ENCODE measurements at places on chromosomes 3 and 15.

DNA sequence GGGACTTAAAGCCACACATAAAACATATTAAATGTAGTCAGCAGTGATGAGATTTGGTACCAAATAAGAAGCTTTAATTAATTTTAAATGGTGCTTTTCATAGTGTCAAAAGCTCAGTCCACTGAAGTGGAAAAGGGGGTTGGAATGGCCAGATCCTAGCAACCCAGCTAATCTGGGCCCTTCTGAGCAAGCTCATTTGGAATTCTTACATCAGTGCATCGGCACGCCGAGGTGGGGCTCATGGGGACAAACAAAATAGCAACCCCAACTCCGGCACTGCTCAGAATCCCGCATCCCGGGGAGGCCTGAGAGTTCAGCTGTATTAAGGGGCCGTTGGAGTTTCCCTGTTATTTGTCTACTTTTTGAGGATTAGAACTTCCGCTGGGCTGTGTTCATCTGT, 526.4 kb downstream of the SOX2 start:
- no peak for DNase-seq

- no peak for DNase-seq
Observed at GRCh38 chr3:171965067-171965712, 74.2 kb upstream of the FNDC3B start.

DNA sequence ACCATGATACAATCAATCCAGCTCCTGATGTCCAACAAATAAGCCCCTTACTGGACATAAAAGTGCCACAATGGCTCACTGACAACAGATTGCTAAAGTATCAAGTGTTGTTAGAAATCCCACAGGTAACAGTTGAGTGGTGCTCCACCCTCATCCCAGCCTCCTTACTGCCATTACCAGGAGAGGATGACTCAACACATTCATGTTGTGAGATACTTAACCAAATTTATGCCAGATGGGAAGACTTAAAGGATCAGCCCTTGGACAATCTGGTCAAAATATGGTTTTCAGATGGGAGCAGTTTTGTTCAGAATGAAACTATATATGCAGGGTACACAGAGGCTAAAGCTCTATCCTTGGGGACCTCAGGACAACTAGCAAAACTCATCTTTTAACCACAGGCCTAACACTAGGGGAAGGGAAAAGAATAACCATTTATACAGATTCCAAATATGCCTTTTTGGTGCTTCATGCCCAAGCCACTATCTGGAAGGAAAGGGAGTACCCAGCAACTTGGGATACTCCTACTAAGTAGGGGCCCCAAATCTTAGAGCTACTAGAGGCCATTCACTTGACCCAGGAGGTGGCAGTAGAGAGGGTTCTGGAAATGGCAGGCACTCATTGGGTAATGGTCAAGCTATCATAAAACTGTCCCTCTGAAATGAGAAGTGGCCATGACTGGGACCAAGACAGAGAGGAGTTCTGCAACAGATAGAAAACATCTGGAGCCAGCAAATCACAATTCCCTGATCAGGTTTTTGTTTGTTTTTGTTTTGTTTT, 6.9 kb upstream of the ZNF662 start:
- no peak for DNase-seq

- no peak for DNase-seq
Observed at GRCh38 chr3:12049675-12050074, 45.5 kb downstream of the SYN2 start.

GRCh38 chr3:184887574-184887973, 75.6 kb downstream of the VPS8 start:
- DNase-seq: no peak

DNA sequence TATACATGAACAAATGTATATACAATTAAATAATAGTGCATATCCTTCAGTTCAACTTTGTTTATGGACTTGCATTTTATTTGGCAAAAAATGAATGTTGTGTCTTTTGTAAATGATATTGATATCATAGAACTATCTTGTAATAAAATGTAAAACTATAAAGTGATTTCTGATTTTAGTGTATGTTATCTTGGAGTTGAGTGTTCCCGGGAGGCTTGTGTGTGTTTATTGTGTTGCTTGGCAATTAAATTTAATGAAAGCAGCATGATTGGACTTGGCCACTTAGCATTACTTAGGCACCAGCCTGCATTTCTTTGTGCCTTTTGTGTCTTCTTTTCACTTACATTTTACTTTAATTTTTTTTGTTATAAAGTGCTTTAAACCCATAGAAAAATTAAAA, 10.6 kb downstream of the ARHGEF26 start:
- DNase-seq: no peak

GRCh38 chr15:78762985-78763795, 48.1 kb downstream of the ADAMTS7 start:
- no peak for DNase-seq

DNA sequence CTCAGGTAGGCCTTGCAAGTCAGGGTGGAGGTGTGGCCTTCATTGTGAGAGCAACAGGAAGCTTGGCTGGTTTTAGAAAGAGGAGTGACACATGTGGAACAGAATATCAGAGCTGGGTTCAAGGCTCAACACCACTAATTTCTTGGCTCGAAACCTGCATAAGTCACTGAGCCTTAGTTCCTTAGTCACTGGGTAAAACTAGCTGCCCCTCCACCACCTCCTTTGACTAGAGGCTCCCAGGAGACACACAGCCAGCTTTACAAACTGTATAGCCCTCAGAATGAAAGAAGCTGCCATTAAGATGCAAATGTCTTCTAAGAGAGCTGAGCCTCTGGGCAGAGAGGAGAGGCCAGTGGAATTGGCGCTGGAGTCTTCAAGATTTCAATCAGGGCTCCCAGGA, 67.7 kb downstream of the CERS3 start:
- no peak for DNase-seq

GRCh38 chr3:126081618-126082361, 2.1 kb downstream of the SLC41A3 start:
- DNase-seq: no peak

- DNase-seq: no peak
Observed at GRCh38 chr3:104521606-104522336, 844.9 kb upstream of the ALCAM start.
